Stimulated activated CD4-positive, alpha-beta T cell treated with anti-CD3 and anti-CD28 coated beads, Interleukin-4, amount 100 ng/mL, for 24 hours (primary cell): ENCODE measurements at places on chromosomes 3 and 15.

GRCh38 chr3:125186261-125186787 lies 26.2 kb downstream of the SLC12A8 start:
- DNase-seq, result no peak

DNA sequence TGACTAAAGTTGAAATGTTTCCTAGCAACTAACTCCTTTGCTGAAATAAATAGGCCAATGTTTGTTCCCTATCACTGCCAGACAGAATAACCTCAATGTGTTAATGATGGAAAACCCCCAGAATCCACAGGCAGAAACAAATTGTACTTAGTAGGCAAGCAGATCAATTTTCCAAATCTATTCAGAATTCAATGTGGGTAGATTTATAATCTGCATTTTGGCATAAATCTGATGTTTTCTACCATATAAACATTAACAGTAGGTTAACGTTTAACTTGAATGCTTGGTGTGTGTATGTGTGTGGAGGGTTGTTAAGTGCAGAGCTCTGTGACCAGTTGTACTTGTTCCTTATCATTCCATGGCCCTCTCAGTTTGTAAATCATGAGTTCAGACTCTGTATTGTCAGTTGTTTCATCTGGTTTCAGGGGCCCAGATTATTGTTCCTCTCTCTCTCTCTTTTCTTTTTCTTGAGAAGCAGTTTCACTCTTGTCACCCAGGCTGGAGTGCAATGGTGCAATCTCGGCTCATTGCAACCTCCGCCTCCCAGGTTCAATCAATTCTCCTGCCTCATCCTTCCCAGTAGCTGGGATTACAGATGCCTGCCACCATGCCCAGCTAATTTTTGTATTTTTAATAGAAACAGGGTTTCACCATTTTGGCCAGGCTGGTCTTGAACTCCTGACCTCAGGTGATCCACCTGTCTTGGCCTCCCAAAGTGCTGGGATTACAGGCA lies 32.8 kb downstream of the PLSCR1 start:
- DNase-seq, result no peak

GRCh38 chr3:81554388-81554787 lies 207.1 kb downstream of the GBE1 start:
- DNase-seq, result no peak

DNA sequence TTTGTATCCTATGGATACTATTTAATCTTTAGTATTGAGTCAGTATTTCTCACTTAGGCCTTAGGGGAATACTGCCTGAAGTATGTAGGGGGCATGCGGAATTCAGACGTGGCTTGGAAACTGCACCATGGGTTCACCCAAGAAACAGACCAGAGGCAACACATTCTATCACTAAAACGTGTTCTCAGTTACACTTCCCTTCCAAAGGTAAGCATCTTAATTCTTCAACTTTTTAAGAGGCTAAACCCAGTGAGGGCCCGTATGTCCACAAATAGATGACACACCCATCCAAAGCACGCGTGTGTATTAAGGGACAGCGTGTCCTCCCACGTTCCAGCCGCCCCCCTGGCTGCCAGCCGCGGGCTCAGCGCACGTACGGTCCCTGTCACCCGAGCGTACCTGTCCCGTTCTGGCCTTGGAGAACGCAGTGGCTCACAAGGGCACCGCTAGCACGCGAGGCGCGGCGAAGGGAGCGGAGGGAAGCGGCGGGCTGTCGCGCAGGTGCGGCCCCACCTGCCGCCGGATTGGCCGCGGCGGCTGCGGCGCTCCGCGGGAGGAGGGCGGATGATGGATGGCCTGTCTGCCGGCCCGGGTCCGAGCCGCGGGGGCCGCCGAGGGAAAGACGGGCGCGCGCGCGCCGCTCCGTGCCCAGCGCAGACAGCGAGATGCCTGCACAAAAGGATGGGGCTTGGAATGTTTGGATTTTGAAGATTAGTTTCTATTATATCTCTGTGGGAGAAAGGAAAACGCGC lies 1003.9 kb upstream of the NR2F2 start:
- no peak for DNase-seq

DNA sequence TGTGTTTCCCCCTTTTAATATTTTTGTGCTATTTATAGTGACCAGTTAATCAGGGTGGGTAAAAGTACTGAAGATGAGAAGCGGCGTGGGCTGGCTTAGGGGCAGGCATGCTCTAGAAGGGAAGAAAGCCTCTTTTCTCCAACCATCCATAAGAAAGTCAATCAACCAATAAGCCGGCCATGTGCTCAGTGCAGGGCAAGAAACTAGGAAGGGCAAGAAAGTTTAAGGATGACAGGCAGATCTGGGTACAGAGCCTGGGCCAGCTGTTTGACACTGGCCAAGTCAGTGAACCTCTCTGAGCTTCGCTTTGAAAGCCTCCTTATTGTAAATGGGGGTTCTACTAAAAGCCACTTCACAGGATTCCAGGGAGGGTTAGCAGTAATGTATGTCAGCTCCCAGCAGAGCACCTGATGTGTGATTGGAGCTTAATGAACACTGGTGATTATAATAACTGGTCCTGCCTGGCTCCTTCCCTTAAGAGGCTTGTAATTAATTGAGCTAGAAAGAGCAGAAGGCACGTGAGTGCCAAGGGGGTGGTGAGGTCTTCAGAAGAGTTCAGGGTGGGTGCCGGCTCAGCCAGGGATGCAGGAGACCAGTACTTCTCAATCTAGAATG lies 5.7 kb upstream of the CHRNA3 start:
- no peak for DNase-seq

GRCh38 chr3:70703305-70704102 lies 391.1 kb upstream of the MDFIC2 start:
- no peak for DNase-seq

DNA sequence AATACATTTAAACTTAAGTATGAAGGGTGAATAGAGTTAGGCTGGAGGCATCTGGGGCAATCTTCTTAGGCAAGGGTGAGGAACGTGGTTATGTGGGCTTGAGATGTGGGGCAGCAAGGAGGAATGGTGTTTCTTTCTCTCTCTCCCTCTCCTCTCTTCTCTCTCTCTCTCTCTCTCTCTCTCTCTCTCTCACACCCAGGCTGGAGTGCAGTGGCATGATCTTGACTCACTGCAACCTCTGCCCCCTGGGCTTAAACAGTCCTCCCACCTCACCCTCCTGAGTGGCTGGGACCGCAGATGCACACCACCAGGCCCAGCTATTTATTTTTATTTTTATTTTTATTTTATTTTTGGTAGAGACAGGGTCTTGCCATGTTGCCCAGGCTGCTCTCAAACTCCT lies 4.0 kb upstream of the MGA start:
- DNase-seq, result no peak

DNA sequence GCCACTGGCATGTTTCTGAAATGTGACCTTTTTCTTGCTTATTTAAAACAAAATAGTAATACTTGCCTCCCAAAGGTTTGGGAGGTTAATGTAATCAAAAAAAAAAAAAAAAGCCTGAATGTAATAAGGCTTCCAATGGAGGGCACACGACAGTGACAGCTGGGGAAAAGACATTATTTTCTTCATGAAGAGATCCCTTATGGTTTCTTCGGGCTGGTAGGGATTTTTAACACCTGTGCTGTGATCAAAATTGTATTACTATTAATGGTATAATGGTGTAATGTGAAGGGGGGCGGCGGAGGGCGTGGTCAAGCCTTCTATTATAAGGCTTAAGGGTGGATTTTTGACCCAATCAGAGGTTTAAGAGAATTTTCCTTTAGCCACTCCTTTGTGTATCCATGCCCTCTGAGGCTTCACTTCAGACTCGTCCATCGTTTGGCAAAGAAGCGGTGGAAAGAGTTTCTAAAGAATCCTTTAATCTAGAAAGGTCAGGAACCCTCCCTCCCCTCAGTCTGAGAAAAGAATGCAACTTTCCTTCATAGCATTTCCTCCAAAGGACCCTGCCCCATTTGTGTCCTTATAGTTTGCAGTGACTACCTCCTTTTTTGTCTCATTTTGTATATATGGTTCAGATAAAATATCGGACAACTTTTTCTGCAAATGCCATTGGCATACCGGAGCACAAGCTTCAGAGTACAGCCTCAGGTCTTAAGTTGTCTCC lies 89.5 kb upstream of the CHD2 start:
- peak; percentile 48 for DNase-seq

DNA sequence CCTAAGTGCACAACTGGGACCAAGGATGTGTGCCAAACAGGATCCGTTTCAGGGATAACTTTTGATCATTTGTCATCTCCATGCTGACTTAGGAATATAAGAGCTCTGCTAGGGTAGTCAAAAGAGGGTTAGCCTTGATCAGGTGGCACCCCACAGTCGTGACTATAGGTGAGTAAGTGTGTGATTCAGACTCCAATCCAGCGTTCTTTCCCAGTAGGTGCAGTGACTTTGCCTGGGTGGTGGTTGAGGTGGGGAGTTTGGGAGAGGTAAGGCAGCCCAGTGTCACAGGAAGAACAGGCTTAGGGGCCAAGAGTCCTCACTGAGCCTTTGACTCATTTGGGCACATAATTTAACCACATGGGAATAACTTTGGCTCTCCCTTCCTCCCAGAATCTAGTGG lies 51.0 kb downstream of the CHDH start:
- no peak for DNase-seq

DNA sequence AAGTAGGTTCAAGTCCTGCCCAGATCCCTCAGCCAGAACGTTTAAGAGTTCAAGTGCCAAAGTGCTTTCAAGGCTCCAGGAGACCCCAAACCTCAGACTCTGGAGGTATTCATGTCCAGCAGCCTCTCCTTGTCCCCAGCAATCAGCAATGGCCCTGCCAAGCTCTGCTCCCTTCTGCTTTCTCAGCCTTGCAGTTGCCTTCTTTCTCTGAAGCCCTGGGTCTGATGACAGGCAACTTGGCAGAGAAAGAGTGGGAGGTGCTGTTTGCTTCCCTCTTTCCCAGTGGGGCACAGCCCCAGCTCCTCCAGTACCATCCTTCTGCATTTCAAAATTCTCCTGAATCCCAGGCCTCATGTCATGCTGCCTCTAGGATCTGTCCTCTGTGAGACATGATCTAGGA lies 40.2 kb downstream of the ATP2B2 start:
- no peak for DNase-seq

- peak; percentile 12 for DNase-seq
Measured at GRCh38 chr15:43872416-43873020, 45.7 kb downstream of the WDR76 start.

- DNase-seq, result no peak
Measured at GRCh38 chr3:137103739-137104138, 146.0 kb downstream of the IL20RB start.

GRCh38 chr15:92906020-92906419 lies 5.9 kb downstream of the CHD2 start:
- no peak for DNase-seq

GRCh38 chr3:71102111-71102983 lies 481.2 kb downstream of the FOXP1 start:
- no peak for DNase-seq

DNA sequence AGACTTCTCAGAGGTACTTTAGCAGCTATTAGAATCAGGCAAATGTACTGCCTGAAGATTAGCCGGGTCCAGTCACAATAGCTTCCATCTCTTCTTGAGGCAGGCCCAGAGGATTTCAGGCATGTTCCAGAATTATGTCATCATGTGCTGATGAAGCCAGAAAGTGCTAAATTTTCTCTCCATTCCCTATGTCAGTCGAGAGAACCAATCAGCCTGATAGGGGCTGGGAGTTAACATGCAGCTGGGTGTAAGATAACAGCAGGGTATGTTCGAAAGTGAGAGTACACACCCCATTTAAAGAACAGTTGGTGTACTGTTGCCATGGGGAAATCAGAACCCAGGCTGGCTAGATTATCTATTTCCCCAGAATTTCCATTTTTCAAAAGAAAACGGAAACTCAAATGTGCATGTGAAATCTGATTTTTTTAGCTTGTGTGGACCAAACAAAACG lies 48.7 kb downstream of the MYH15 start:
- no peak for DNase-seq

DNA sequence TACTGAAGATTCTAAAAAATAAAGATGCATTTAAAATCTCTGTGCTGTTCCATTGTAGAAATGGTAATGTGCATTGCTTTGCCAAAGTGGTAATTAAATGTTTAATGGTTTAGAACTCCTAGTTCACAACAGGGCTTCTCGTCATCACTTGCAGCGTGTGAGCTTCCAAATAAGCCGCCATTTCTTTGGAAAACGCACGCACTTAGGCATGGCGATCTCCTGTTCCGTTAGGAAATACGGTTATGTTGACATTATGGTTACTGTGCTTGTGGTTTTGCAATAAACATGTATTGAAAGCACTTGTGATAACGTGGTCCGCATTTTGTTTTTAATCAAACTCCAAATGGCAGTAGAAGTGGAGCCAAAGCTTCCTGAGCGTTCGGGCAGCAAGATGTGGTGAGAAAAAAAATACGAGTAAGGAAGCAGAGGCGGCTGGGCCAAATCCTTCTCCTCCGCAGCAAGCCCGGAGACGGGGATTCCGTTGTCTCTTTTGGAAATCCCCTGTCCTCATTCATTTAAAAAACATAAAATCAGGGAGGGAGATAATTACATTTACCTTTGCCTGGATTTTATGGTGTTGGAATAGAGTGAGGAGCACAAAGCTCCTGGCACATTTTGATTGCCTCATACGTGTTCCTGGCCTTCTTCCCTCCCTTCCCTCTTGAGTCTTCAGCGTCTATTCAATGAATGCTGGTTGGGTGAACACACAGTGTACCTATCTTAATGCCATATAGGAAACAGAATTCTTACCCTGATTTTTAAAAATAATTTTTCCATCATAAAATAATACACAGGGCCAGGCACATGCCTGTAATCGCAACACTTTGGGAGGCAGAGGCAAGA lies 97.5 kb downstream of the SLC49A4 start:
- DNase-seq, result no peak

GRCh38 chr3:126107957-126108675 lies 24.2 kb upstream of the SLC41A3 start:
- no peak for DNase-seq

- no peak for DNase-seq
Measured at GRCh38 chr3:190378240-190378891, 9.6 kb upstream of the CLDN16 start.

DNA sequence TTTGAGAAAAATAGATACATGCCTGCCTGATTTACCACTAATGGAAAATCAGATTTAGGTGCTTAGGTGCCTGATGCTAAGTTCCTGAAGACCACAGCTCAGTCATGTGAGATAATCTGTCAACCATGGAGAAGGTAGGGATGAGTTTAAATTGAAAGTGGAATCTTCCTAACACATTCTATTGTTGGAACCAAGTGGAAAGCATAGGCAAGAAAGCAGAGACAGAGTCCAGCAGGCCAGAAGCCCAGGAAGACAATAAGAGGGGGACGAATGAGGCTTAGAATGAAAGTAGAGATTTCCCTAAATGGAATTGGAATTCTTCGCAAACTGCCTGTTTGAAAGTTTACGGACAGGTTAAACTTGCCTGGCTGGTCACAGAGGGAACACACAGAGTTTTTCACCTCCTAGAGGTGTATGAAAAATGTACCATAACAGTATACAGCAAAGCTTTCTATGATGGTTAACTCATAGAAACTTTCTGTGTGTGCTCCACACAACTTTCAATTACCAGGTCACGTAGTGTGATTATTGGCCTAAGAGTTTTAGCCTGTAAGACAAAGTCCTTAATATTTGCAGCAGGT lies 453.8 kb upstream of the KCNMB2 start:
- no peak for DNase-seq

- DNase-seq, result no peak
Measured at GRCh38 chr3:39927479-39927878, 118.1 kb downstream of the MYRIP start.

GRCh38 chr3:62098646-62099365 lies 274.5 kb downstream of the FEZF2 start:
- no peak for DNase-seq

- DNase-seq, result no peak
Measured at GRCh38 chr3:89300526-89300925, 193.1 kb downstream of the EPHA3 start.
